ENCODE measurements at places on chromosomes 5 and 9.

GRCh38 chr5:59436364-59437148 lies 457.0 kb downstream of the PDE4D start:
- no peak for DNase-seq

GRCh38 chr5:161311146-161311708 lies 235.3 kb downstream of the GABRB2 start:
- DNase-seq, result no peak

DNA sequence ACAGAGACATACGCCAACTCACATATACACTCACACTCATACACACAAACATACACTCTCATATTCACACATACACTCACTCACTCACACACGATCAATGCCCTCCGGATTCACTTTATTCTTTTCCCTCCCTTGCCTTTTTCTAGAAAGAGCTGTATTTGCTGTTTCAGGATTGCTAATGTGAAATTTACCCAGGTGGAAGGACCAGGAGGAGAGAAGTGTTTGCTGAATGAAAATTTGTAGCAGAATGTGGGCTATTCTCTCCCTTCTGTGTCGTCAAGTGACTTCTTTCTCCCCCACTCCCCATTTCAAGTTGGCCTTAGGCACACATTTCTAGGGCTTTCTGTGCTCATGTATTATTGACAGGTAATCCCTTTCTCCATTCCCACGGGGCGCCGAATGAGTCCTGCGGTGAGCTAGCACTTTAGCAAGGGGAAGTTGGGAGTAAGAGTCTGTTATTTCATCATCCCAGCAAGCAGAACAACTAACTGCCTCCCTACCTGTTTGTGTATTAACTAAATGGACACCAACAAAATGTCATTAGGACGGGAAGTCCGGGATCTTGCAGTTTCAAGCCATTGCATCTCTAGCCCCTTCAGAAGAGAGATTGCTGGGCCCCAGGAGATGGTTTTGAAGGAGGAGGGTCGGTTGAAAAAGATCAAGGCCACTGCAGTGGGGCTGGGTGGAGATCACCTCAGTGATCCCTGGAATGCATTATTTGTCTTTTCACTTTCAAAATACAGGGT lies 97.1 kb upstream of the TAF11L2 start:
- no peak for DNase-seq

GRCh38 chr9:134165357-134166315 lies 1.3 kb upstream of the RNU6ATAC start:
- DNase-seq, result no peak

- DNase-seq, result no peak
These were observed 5.7 kb upstream of the SNX24 start for GRCh38 chr5:122839731-122840130.

DNA sequence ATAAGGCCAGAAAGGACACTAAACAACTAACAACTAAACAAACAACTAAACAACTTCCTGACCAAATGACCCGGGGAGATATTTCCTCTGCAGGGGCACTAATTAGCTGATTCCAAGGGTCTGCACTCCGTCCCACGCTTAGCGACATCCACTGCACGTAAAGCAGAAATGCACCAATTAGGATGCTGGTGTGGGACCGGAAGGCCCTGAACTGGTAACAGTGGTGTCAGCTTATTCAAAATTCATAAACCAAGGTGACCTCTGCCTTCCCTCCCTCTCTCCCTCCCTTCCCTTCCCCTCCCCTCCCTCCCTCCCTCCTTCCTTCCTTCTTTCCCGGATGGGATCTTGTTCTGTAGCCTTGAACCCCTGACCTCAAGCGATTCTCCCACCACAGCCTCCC lies 9.6 kb downstream of the RASGEF1C start:
- no peak for DNase-seq

GRCh38 chr5:141913560-141914198 lies 10.0 kb upstream of the DELE1 start:
- DNase-seq, result no peak

DNA sequence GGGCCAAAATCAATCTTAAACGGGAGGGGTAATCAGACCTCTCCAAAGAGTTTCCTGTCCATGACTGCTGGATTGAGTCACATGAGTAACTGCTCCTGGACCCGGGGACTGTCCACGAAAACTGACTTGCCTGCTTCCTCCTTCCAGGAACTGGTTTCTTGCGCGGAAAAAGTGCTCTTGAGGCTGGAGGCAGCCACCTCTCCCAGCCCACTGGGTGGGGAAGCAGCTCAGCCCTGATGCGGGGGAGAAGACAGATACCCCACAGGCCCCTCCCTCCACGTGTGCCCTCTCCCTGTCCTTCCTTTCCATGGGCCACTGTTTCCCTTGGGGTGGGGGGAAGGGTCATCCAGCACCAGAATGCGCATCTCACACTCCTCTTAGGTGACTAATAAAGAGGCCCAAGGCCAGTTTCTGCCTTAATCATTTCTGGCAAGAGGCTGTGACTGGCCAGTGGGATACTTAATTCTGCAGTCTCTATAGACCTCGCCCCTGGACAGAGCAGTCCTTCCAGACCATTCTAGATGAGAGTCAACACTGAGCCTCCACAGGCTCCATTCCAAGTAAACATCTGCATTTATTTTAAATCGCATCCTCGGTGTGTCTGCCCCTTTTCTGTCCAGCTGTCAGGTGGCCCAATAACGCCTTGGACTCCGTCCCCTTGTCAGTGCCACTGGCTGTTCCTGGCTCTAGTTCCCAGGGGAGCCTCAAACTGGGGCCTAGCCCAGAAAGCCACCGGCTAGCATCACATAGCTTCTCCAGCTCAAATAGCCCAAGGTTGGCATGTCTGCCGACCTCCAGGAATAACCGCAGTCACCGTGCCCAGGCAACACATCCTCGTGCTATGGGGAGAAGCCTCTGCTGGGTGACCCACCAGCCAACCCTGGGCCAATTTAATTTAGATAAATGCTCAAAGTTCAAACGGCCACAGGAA lies 12.0 kb downstream of the REXO4 start:
- DNase-seq, result no peak

- no peak for DNase-seq
These were observed 31.0 kb upstream of the B4GALT1 start for GRCh38 chr9:33198165-33198564.

DNA sequence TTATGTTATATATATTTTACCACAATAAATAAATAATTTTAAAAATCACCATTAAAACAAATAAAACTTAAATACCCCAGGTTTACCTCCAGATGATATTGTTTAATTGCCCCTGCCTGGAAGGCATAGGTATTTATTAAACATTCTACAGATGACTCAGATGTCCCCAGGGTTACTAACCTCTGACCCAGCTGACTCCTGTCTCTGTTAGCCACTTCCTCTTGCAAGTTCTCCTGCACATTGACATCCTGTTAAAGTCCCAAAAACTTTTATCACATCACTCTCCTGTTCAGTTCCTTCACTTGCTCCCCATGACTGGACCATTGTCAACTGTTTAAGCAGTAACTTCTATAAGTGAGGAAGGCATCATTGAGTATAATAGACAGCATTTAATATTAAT lies 37.0 kb upstream of the RAB3C start:
- no peak for DNase-seq

DNA sequence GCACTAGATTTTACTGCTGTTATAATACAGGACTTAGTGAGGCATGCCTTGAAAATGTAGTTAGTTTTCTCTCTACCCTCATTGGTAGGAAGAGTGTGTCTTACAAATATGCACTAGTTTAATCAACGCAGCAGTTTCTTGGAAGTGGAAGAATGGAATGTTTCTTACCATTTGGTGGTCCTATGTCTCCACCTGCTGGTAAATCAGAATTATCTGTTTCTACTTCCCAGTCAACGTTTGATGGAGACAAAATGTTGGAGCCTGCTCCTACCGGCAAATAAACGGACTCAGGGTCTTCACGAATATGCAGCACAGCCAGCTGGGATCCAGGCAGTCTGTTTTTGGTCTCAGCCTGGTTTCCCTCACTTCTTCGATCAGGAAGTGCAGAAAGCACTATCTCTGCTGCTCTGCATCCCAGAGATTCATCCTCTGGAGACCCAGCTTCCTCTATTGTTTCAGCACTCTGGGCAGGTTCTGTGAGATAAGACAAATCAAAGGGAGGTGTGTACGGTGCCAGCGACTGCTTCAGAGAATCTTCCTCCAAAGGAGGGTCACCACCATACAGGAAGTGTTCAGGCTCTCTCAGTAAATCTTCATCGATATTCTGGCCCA lies 59.5 kb upstream of the PCA3 start:
- DNase-seq, result no peak

DNA sequence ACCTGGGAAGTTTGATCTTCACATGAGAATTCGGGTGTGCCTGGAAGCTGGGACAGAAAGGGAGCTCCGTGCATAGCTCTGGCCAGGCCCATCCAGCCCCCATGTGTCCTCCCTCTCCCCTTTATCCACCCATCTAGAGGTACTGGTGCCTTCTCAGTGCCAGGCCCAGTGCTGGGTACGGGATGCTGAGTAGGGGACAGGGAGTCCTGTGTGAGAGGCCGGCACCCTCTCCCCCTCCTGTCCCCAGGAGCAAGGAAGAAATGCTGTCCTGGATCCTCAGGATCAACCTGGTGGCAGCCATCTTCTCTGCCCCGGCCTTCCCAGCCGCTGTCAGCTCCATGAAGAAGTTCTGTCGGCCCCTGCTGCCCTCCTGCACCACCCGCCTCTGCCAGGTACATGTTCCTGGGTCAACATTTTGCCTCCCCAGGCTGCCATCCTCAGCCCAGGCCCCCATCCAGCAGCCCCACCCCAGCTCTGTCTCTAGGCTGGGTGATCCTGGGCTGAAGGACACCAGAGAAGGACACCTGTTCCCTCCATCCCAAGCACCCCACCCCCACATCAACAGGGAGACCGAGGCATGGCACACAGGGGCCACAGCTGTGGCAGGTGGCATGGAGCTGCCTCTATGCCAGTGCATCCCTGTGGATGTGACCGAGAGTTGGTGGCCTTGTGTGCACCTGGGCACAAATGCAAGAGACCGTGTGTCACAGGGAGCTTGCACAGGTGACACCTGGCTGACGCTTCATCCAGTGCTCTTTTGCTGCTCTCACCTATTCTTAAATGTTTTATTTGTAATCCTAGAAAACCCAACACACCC lies 43.0 kb downstream of the PSD2 start:
- DNase-seq, result no peak

DNA sequence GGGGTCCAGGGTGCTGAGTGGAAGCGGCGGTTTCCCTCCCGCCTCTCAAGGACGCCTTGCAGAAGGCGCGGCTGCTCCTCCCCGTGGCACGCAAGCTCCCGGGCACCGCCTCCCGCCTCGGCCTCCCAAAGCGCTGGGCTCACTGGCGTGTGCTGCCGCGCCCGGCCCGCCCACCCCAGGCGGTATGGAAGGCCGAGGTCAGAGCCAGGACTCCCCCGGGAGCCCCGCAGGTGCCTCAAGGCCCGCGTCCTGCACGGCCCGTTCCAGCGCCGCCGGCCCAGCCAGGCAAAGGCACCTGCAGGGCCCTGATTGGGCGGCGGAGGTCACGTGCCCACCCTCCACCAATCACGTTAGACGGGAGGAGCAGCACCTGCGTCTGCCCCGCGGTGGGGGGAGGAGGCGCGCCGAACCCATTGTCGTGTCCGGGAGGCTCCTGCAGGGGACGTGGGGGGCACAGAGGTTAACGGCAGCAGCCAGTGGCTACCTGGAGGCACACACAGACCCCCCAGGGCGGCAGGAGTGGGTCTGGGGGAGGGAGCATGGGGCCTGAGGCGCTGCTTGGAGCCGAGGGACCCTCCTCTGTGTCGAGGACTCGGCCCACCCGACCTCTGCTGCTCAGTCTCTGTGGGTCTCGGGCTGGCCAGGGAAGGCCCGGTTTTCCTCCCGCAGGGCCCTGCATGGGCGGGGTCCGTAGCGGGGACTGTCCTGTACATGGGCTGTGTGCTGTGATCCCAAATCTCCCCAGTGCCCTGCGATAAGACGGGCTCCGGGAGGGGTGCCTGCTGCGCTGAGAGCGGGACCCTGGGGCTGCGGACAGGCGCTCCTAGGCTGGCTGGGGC lies 2.0 kb upstream of the LCN12 start:
- peak; percentile 99 for DNase-seq

DNA sequence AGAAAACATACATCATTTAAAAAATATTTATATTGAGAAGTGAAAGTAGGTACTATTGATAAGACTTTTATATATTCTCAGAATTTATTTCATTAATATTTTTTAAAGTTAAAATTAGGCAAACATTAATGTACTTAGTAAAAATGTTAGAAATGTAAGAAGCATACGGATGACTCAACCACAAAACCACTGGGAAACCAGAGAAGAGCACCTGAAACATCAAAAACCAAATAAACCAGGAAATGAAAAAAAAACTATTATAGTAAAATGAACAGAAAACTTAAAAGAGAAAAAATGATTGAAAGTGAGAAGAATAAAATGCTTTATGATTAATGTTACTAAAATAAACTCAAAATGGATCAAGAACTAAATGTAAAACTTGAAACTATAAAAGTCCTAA lies 233.2 kb upstream of the DAB2 start:
- DNase-seq, result no peak

DNA sequence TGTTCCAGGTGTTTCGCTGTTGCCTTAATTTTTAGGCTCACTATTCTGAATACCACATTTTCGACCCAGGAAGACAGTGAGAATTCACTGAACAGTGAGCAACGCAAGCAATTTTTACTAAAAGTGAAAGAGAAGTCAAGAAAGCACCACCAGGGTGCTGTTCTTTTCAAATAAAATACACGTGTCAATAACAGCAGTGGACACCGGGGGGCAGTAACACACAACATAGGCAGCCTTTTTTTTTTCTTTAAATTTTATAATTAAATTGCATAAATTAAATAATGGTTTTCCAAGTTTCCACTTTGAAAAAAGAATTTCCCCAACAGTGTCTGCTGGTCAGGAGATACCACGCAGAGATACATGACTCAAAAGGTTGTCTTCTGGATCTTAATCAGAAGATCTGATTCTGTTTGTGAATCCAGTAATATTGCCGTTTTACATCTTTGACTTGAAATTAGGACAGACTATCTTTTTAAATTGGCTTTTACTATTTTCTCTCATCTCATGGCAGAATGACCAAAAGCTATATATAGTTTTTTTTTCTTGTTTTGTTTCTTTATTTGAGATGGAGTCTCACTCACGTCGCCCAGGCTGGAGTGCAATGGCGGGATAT lies 47.1 kb upstream of the SH3GL2 start:
- DNase-seq, result peak; percentile 50

GRCh38 chr5:176870110-176870591 lies 29.0 kb downstream of the HK3 start:
- DNase-seq, result peak; percentile 24

All from colonic mucosa (tissue), 4 donors.